ENCODE measurements at places on chromosomes 4 and X.

- DNase-seq: no peak
These were observed 6.3 kb downstream of the FNIP2 start for GRCh38 chr4:158775091-158775651.

GRCh38 chr4:96784336-96784735 is 944.4 kb downstream of the PDHA2 start:
- no peak for DNase-seq

GRCh38 chrX:15973946-15974345 is 119.3 kb upstream of the AP1S2 start:
- DNase-seq: no peak

GRCh38 chr4:75658876-75659275 is 14.3 kb downstream of the G3BP2 start:
- DNase-seq: no peak

GRCh38 chr4:128688846-128689437 is 120.6 kb upstream of the JADE1 start:
- DNase-seq: no peak

GRCh38 chr4:187826725-187827124 is 168.8 kb upstream of the ZFP42 start:
- no peak for DNase-seq

DNA sequence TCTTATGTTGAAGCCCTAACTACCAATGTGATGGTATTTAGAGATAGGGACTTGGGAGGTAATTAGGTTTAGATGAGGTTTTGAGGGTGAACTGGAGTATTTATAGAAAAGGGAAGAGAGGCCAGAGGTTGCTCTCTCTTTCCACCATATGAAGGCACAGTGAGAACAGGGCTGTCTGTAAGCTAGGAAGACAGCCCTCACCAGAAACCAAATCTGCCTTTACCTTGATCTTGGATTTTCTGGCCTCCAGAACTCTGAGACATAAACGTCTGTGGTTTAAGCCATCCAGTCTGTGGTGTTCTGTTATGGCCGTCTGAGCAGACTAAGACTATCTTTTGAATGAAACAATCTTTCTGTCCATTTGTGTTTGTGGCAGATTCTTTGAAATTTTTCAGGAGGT is 223.7 kb downstream of the PDHA2 start:
- no peak for DNase-seq

DNA sequence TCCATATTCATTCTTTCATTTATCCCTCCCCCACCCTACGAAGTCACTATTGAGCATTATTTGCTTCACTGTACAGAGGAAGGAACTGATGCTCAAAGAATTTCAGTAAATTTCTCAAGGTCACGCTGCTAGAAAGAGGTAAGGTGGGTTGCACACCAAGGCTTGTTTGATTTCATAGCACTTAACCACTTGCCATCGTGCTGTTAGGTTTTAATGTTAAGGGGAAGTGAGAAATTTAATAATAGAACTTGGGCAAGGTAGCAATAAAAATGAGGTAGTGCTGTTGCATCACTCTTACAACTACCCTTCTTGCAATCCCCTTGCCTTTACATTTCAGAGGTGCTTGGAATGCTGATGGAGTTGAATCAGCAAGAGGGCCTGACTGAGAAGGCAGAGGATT is 343.1 kb downstream of the MID1IP1 start:
- DNase-seq: no peak

- DNase-seq: no peak
These were observed 87.3 kb upstream of the DMD start for GRCh38 chrX:33298622-33299021.

GRCh38 chrX:113297437-113297836 is 456.8 kb upstream of the AMOT start:
- DNase-seq: no peak

- no peak for DNase-seq
These were observed 243.4 kb upstream of the GK2 start for GRCh38 chr4:79651456-79651855.

GRCh38 chr4:185471235-185472102 is at the start of gene CCDC110:
Gene CCDC110, minus strand, starts transcription at chr4:185471733. Its CDS starts 50 bp downstream, at chr4:185471683.
- DNase-seq: peak; percentile 76

GRCh38 chr4:72063726-72064125 is 31.9 kb downstream of the NPFFR2 start:
- no peak for DNase-seq

DNA sequence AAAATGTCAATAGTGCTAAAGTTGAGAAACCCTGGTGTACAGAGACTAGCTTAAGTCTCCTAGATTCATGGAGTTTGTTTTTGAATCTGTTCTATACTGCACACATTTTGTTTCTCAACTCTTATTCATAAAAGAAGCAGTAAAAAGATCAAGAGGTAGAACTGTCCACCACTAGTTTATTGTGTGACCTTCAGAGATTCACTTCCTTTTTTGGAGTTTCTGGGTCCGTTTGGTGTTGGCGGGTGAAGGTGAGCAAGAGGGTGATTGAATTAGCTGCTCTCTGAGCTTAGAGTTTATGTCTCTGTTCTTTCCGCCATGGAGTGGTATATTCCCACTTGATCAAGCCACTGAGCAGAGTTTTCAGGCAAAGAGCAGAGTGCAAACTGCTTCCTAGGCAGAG is 21.4 kb upstream of the PLAC1 start:
- DNase-seq: no peak

DNA sequence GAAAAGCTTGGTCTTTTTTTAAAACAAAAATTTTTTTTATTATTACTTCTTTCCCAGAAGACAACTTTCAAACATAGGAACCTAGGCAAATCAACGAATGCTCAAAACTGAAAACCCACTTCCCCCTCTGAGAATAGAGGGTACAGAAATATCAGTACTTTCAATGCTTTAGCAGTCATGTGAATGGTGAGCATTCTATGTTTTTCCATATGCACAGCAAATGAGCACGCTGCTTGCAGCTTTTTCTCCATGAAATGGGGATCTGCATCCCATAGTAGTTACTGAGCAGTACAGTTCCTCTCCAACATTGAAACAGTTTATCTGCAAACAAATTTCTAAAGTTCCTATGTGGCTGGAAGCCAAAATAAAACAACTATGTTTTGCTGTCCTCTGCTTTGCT is 108.4 kb upstream of the BMP2K start:
- DNase-seq: no peak

- no peak for DNase-seq
These were observed 714 bp downstream of the RTL3 start for GRCh38 chrX:78658414-78658813.

- no peak for DNase-seq
These were observed 87.0 kb upstream of the TSPAN5 start for GRCh38 chr4:98745366-98745765.

GRCh38 chrX:129239371-129239770 is 283.9 kb downstream of the SMARCA1 start:
- no peak for DNase-seq

GRCh38 chrX:46324166-46324565 is 221.1 kb downstream of the ZNF674 start:
- DNase-seq: no peak

GRCh38 chrX:137428221-137428661 is 137.7 kb upstream of the ZIC3 start:
- no peak for DNase-seq

- no peak for DNase-seq
These were observed 57.6 kb upstream of the MAP9 start for GRCh38 chr4:155434366-155434765.

DNA sequence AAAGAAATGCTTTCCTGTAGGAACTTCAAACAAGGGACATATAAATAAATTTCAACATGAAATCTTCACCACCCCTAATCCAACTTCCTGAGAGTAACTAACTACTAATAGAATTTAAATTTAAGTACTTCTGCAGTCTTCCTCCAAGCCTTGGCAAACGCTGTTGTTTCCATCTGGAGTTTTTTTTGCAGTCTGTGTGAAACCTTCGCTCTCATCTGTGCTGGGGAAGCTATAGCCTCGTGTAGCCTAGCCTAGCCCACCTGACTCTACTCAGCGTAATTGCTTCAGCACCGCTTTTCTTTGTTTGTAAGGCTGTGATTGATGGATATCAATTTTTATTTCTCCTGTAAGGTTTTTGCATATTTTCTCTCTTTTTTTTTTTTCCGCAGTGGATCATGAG is 30.9 kb downstream of the STOX2 start:
- DNase-seq: no peak

- DNase-seq: no peak
These were observed 230.0 kb downstream of the HS3ST1 start for GRCh38 chr4:11198516-11199305.

- no peak for DNase-seq
These were observed 44.6 kb upstream of the LINC00632 start for GRCh38 chrX:140664939-140665338.

DNA sequence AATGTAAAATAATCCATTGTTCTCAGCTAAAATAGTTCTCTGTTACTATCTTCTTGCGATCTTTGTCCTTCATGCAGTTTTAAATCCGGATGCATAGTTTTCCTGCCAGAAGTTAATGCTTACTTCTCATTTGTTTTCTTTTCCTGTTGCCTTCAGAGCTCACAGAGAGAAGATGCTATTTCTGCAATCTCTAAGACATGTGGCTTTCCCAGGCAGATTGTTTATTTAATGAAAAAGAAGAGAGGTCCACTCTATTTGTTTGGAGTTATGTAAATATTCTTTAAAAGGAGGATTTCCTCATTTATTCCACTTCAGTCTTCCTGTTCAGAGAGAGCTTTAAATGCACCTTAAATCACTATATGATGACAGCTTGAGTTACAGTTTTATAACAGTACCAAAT is 39.3 kb upstream of the HPGD start:
- no peak for DNase-seq

DNA sequence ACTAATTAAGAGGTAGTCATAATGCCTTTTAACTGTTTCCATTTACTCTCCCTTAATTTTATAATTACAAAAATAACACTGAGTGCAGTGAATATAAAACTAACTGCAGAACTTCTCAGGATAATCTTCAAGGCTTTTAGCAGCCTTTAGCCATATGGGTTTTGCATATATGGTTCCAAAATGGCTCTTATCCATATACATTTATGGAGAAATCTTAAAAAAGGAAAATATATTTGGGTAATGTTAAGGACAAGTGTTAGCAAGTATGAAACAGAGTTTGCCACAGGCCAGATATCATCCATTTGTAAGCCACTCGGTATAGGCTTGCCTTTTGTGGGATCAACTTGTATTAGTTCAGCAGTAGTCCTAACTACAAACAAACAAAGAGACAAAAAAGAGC is 423.4 kb downstream of the PDHA2 start:
- DNase-seq: no peak

DNA sequence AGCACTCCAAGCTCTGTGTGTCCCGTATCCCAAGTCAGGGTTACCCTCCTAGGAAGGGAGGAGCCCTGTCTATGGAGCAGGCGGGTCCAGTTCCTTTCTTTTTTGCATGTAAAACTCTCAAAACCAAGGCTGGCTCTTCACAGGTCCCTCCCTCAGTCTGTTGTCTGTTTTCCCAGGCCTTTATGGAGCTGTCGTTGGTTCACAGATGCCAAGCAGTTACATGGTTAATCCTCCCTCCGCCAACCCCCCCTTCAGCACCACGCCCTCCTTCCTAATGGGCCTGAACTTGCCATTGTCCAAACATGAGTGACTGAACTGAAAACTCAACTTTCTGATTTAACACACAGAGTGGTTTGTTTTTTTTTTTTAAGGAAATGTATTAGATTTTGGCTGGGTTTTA is 148.3 kb downstream of the STOX2 start:
- no peak for DNase-seq

GRCh38 chr4:15493411-15493810 is 23.7 kb downstream of the CC2D2A start:
- no peak for DNase-seq

GRCh38 chr4:151743128-151743854 is 17.5 kb downstream of the GATB start:
- no peak for DNase-seq

DNA sequence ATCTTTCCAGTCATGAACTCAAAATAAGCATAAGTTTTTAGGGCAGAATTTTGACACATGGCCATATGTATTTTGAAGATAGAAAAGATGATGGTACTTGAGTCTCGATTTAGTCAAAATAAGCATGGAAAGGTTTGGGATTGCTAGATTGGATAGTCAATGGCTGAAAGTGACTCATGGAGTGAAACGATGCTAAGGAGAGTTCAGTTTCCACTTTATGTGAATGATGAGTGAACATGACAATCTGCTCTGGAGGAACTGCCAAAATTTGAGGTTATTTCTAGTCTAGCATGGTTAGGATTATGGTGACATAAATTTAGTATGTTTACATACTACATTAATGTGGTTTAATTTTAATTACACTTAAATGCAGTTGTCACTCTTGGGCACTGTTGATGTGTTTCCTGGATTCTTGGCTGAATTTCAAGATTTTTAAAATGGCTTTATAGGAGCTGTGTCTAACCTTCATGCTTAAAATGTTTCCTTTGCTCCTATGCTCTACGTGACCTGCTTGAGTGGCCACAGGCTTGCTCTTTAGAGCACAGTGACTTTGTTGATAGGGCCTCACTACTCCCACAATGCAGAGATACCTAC is 17.1 kb downstream of the DDX3X start:
- no peak for DNase-seq

DNA sequence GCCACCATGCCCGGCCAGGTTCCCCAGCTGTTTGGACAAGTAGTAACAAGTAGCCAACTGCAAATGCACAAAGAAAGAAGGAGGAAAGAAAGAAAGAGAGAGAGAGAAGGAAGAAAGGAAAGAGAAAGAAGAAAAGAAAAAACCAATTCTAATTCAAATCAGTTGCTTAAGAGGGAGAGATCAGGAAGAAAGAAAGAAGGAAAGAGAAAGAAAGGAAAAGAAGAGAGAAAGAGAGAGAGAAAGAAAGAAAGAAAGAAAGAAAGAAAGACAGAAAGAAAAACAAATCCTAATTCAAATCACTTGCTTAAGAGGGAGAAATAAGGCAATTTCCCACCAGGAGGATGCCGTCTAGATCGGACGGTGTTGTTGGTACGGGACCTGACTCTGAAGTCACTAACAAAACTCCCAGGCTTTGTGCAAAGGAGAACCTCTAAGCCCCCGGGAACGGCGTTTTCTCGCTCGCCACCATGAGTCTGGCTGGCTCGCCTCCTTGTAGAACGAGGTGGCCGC is 95.5 kb upstream of the PPP2R3B start:
- no peak for DNase-seq

GRCh38 chr4:20354120-20354519 is 102.4 kb downstream of the SLIT2 start:
- DNase-seq: no peak

GRCh38 chr4:140851032-140851636 is 94.9 kb upstream of the TBC1D9 start:
- DNase-seq: no peak

- no peak for DNase-seq
These were observed 80.2 kb upstream of the SORBS2 start for GRCh38 chr4:185892165-185892564.

DNA sequence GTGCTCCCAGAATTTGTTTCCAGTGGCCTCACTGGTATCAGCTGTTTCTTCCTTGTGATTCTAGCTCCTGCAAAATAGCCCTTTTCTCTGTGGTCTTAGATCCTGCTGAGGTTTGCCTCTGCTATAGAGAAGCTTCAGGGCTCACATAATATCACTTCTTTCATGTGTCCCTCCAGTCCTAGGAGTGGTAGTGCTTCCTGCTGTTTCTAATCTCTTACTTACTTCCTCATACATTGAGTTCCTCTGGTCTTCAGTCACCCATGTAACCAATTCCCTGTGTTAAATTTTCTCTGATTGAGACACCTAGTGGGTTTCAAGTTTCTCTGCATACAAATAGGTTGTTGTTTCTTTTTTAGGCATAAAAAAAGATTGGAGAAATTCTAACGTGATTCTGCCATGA is 1567.9 kb downstream of the ARAP2 start:
- no peak for DNase-seq

- no peak for DNase-seq
These were observed 131.8 kb downstream of the SPOCK3 start for GRCh38 chr4:167102475-167102874.

- no peak for DNase-seq
These were observed 6.4 kb upstream of the VAMP7 start for GRCh38 chrX:155874571-155875244.
